ENCODE measurements at places on chromosomes 16 and 17. TPM values are rescaled to one million over a fixed set of nuclear protein-coding genes. Genes with fewer than 3 reads are reported as not detected.
A peak's percentile ranks its signal among the peaks of the same experiment; 100 is the strongest.

DNA sequence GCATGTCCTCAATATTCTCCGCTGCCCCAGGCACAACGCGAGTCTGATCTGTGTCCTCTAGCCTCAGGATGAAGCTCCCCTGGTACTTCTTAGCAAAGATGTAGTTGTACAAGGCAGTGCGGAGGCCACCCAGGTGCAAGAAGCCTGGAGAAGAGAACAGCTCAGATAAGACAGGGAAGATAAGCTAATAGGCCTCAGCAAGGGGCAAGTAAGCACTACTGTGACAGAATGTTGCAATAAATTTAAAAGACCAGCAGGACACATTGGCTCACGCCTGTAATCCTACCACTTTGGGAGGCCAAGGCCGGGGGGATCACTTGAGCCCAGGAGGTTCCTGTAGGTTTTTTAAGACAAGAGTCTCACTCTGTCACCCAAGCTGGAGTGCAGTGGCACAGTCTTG, 5.0 kb downstream of the EARS2 start:
- H3K4me3 ChIP-seq, result no peak overlapping the region
- H3K4me1 ChIP-seq, result peaks cover 5% of the 10 kb centered on the region
- H3K27ac ChIP-seq, result no peak overlapping the region
- H3K36me3 ChIP-seq, result peaks cover 3% of the 10 kb centered on the region
- no peaks in the 10 kb centered on the region for H3K27me3 ChIP-seq

DNA sequence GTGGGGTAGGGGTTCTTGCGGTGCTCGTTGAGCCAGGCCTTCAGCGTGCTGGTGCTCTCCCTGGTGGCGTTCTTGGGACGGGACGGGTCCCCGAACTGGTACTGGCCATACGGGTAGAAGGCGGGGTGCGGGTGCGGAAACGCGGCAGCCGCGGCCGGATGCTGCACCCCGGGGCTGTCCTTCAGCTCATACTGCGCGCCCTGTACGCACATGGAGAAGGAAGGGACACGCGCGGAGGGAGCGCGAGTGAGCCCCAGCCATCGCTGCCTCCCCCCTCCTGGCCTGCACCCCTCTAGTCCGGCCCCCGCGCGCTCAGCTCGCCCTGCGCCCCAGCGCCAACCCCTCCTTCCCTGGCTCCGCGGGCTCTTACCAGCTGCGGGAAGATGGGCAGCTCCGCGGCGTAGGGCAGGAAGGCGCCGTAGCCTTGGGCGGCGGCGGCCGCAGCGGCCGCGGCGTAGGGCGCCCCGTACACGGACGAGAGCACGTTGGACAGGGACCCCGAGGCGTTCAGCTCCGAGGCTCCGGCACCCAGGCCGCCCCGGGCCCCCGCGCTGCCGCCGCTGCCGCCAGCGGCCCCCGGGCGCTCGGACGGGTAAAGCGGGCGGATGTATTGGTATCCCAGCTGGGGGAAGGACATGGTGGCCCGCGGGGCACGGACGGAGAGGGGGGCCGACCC, 1.0 kb downstream of the IRX3 start:
- H3K4me3 ChIP-seq, result no peak overlapping the region
- no peak for DNase-seq
- H3K27ac ChIP-seq, result no peak overlapping the region

DNA sequence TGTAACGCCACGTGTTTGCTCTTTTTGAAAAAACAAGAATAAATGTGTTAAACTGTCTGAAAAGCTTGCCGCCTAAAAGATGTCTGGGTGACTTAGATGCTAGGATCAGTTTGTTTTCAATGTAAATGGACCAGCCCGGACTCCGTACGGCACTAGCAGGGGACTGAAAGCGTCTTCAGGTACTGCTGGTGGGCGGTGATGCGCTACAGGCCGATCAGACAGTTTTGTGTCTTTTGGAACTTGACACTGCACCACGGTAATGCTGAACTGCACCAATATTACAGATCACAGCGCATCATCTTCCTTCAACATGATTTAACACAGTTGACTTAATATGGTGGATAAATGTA, 727 bp upstream of the MBTPS1 start:
- peak overlapping the region; percentile 99 for H3K4me3 ChIP-seq
- peak overlapping the region; percentile 46 for H3K27ac ChIP-seq
- H3K27me3 ChIP-seq, result no peaks in the 10 kb centered on the region
- peaks cover 14% of the 10 kb centered on the region for H3K4me1 ChIP-seq
- DNase-seq, result peak; percentile 7

DNA sequence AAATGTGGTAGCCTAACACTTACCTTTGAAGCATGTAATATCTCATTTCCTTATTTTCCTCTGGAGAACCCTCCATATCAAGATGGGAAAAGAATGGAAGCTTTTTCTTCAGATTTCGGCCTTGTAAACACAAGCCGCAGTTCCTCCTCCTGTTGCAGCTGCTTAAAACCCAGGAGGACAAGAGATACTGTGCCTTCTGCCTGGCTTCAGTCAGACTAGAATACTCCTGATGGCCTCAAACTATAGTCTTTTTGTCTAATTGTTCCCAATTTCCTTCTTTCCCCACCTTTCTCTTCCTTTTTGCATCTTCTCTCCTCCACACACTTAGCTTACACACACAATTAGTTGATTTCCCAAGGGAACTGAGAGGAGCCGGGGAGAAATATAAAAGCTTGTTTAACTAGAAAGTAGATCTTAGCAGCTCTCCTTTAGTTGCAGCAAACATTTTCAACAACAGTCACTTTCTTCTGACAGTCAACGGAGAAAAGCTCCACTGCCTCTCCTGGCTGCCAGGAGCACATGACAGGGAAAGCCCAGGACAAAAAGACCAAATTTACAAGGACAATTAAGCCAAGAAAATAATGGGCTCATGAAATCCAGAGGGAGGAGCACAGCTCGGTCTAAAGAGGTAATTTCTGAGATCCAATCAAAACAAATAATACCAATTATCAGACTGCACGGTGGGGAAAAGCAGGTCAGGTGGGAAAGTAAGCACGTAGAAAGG, 76.4 kb upstream of the C17orf78 start:
- no peak overlapping the region for H3K4me3 ChIP-seq
- H3K27me3 ChIP-seq, result no peaks in the 10 kb centered on the region
- H3K36me3 ChIP-seq, result no peaks in the 10 kb centered on the region
- no peak overlapping the region for H3K27ac ChIP-seq

- H3K4me3 ChIP-seq, result no peak overlapping the region
- H3K27ac ChIP-seq, result no peak overlapping the region
- no peak for DNase-seq
- H3K4me1 ChIP-seq, result no peaks in the 10 kb centered on the region
- no peaks in the 10 kb centered on the region for H3K27me3 ChIP-seq
Observed at GRCh38 chr16:1196494-1196893, 28.6 kb downstream of the TPSG1 start.

GRCh38 chr17:78258323-78259191, 27.1 kb downstream of the TMEM235 start:
- no peaks in the 10 kb centered on the region for H3K27me3 ChIP-seq
- no peak overlapping the region for H3K27ac ChIP-seq
- H3K4me3 ChIP-seq, result no peak overlapping the region
- H3K4me1 ChIP-seq, result no peaks in the 10 kb centered on the region

DNA sequence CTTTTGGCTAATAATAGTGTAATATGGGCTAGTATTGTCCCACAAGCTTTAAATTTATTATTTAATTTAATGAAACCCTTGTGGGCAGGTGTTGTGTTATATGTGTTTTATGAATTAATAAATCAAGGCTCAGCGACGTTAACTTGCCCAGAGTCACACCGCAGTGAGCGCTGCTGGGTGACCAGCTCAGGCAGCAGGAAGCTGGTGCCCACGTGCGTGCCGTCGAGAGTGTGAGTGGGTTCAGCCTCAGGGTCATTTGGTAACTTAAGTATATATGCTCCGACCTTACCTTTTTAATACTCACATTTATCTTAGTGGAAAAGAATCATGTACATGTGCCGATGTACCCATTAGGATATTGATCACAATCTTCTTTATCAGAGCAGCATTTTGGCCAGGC, 137.4 kb upstream of the CHMP6 start:
- H3K27me3 ChIP-seq, result no peaks in the 10 kb centered on the region
- H3K27ac ChIP-seq, result peak overlapping the region; percentile 100
- H3K36me3 ChIP-seq, result 0 out of 2 replicates have a peak, but pooled peaks cover 2% of the 10 kb centered on the region
- DNase-seq, result no peak
- no peak overlapping the region for H3K4me3 ChIP-seq
- H3K4me1 ChIP-seq, result peaks cover 40% of the 10 kb centered on the region

GRCh38 chr17:63099425-63099824, 133.4 kb downstream of the TANC2 start:
- no peak overlapping the region for H3K27ac ChIP-seq
- no peaks in the 10 kb centered on the region for H3K27me3 ChIP-seq
- no peaks in the 10 kb centered on the region for H3K4me1 ChIP-seq
- no peaks in the 10 kb centered on the region for H3K36me3 ChIP-seq
- DNase-seq, result no peak

DNA sequence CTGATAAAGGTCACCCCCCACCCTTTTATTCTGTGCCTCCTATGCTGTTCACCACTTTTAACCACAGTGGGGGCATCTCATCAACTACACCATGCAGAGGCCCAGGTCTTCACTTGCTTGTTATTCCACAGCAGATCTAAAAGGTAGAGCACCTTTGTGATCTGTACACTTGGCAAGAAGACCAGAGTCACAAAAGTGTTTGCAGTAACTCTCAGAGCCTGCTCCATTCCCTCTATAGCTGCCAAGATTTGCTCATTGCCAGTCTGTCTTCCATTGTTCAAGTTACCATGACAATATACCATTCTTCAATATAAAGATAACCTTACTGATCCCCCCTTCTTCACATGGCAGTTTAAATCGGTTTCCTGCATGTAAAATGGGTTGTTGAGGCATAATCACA, 180.0 kb downstream of the TOX3 start:
- no peak for DNase-seq
- no peaks in the 10 kb centered on the region for H3K36me3 ChIP-seq
- no peaks in the 10 kb centered on the region for H3K27me3 ChIP-seq
- no peak overlapping the region for H3K4me3 ChIP-seq
- H3K27ac ChIP-seq, result no peak overlapping the region

- H3K27me3 ChIP-seq, result no peaks in the 10 kb centered on the region
- no peak for DNase-seq
- no peaks in the 10 kb centered on the region for H3K36me3 ChIP-seq
- no peak overlapping the region for H3K4me3 ChIP-seq
Observed at GRCh38 chr17:44120851-44121605, 2.4 kb downstream of the HDAC5 start.

- no peaks in the 10 kb centered on the region for H3K36me3 ChIP-seq
- DNase-seq, result peak; percentile 90
- peak overlapping the region; percentile 96 for H3K27ac ChIP-seq
- H3K27me3 ChIP-seq, result no peaks in the 10 kb centered on the region
Observed at GRCh38 chr17:7685533-7686221, 1.6 kb downstream of the TP53 start.

DNA sequence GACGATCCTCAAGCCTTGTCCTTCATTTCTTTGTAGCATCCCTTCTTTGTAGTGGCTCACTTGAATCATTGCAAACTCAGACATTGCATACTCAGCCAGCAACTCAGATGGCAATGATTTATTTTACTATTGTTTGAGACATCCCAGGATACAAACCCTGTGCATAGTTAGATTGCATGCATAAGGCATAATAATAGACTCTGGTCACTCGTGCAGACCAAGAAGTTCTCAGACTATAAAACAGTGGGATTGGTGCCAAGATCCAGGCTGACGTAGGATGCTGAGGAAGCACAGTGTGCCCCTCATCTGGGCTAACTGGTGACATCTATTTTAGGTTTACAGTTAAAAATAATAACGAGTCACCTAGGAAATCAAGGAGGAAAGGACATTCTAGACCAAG, 142.3 kb downstream of the PMP22 start:
- no peak for DNase-seq
- H3K36me3 ChIP-seq, result no peaks in the 10 kb centered on the region
- no peaks in the 10 kb centered on the region for H3K4me1 ChIP-seq
- no peak overlapping the region for H3K4me3 ChIP-seq
- H3K27ac ChIP-seq, result no peak overlapping the region
- peaks cover 79% of the 10 kb centered on the region for H3K27me3 ChIP-seq

GRCh38 chr17:18262111-18262510, 1.6 kb downstream of the MIEF2 start:
- no peaks in the 10 kb centered on the region for H3K27me3 ChIP-seq
- H3K4me3 ChIP-seq, result peak overlapping the region; percentile 82
- DNase-seq, result no peak
- no peak overlapping the region for H3K27ac ChIP-seq
- H3K36me3 ChIP-seq, result no peaks in the 10 kb centered on the region
- peaks cover 27% of the 10 kb centered on the region for H3K4me1 ChIP-seq

DNA sequence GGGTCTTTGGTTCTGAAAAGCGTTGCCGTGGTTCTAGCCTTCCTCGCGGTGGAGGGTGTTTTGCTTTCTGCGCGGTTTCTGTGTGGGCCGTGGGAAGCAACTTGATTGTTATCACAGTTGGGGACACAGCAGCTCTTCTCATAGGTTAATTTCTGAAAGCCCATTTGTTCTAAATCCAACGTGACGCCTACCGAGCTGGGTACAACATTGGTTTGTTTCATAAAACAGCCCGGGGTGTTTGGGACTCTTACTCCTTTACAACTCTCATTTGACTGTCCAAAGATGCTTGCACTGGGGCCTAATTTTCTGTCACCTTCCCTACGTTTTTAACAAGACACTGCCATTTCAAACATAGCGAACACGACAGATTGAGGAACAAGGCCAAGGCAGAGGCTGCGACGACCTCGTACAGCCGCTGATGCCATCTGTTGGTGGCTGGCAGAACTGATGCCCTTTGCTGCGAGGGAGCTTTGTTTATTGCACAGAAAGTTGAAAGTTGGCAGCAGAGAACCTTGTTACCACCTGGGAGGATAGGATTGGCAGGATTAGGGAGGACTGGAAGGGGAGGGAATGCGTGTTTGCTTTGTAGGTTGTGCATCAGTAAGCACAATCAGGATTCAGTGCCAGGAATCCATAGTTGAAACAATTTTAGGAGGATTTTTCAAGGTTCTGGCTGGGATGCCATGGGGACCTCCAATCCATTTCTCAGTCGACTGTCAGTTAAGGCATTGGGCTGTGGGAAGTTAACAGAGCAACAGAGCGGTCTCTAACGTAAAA, 98.3 kb downstream of the PITPNC1 start:
- peak overlapping the region; percentile 76 for H3K27ac ChIP-seq
- H3K27me3 ChIP-seq, result no peaks in the 10 kb centered on the region
- H3K4me3 ChIP-seq, result no peak overlapping the region
- peak; percentile 95 for DNase-seq
- H3K36me3 ChIP-seq, result no peaks in the 10 kb centered on the region
- H3K4me1 ChIP-seq, result peaks cover 19% of the 10 kb centered on the region

DNA sequence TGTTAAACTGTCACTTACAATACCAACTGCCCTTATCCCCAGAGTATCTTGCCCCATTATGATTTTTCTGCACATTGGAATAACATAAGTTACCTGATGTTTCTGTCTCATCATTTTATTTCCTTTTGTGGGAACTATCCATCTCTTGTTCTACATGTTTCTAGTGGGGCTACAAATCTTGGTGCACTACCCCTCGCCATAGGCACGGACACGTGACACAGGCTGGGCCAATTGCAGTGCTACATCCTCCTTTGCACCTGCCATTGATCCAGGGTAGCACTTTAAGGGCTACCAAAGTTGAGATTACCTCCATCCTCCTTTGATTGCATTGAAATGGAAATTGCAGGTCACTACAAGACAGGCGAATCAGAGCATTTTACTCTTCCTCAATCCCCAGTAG, 14.2 kb upstream of the SYT17 start:
- H3K36me3 ChIP-seq, result no peaks in the 10 kb centered on the region
- H3K4me3 ChIP-seq, result no peak overlapping the region
- H3K27me3 ChIP-seq, result no peaks in the 10 kb centered on the region

GRCh38 chr17:82687375-82687861, 11.1 kb downstream of the RAB40B start:
- peaks cover 5% of the 10 kb centered on the region for H3K4me1 ChIP-seq
- H3K27me3 ChIP-seq, result no peaks in the 10 kb centered on the region
- H3K36me3 ChIP-seq, result no peaks in the 10 kb centered on the region
- H3K4me3 ChIP-seq, result no peak overlapping the region
- DNase-seq, result no peak

The SLC25A39 gene
- total RNA-seq, result 726 TPM

The CLEC18B gene
- 0.29 TPM for total RNA-seq

The ASGR1 gene
- 0.95 TPM for total RNA-seq

The USP36 gene
- 41.8 TPM for total RNA-seq

The FOXC2 gene
- total RNA-seq, result not detected

The SERPINF2 gene
- total RNA-seq, result 2.2 TPM

The LITAFD gene
- not detected for total RNA-seq
